Activated naive CD4-positive, alpha-beta T cell treated with anti-CD3 and anti-CD28 coated beads, Interleukin-2, amount 50 U/mL, for 72 hours (primary cell): ENCODE measurements at places on chromosomes 11 and 22. TPM values are rescaled to one million over a fixed set of nuclear protein-coding genes. Genes with fewer than 3 reads are reported as not detected.
A peak's percentile ranks its signal among the peaks of the same experiment; 100 is the strongest.

DNA sequence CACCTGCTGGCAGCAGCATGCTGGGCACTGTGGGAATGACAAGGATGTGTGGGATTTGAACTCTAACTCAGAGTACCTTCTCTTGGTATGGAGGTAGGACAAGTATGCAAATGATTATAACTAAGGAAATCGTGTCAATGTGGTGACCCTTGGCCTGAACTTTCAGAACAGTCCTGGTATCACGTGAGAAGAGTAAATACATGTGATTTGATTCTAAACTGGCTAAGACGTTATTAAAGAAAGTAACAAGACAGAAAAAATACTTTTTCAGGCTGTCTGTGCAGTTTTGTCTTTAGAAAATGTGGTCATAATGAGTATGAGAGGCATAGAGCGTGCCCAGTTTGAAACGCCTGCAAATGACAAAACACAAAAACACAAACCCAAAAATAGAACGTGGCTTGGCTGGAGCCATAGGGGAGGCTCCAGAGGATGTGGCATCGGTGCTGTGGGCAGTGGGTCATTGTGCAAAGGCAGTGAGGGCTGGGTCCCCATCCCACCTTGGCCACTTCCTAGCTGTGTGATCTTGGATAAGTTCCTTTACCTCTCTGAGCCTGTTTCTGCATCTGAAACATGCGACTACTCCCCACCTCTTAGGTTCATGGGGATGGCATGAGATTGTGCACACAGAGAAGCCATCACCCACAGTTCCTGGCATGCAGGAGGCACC is 18.4 kb upstream of the IL2RB start:
- peak; percentile 44 for DNase-seq

DNA sequence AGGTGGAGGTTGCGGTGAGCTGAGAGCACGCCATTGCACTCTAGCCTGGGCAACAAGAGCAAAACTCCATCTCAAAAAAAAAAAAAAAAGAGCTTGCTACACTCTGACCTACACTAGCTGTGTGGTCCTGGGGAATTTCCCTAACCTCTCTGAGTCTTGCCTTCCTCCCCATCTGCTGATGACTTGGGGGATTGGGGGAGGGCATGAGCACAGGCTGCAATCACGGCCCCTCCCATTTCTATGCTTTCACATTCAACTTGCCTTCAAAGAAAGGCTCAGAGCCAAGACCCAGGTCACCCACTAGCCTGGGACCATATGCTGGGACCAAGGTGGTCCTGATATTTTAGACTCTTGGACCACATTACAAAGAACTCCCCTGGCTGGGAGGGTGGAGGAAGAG is 39.8 kb upstream of the TEF start:
- no peak for DNase-seq

DNA sequence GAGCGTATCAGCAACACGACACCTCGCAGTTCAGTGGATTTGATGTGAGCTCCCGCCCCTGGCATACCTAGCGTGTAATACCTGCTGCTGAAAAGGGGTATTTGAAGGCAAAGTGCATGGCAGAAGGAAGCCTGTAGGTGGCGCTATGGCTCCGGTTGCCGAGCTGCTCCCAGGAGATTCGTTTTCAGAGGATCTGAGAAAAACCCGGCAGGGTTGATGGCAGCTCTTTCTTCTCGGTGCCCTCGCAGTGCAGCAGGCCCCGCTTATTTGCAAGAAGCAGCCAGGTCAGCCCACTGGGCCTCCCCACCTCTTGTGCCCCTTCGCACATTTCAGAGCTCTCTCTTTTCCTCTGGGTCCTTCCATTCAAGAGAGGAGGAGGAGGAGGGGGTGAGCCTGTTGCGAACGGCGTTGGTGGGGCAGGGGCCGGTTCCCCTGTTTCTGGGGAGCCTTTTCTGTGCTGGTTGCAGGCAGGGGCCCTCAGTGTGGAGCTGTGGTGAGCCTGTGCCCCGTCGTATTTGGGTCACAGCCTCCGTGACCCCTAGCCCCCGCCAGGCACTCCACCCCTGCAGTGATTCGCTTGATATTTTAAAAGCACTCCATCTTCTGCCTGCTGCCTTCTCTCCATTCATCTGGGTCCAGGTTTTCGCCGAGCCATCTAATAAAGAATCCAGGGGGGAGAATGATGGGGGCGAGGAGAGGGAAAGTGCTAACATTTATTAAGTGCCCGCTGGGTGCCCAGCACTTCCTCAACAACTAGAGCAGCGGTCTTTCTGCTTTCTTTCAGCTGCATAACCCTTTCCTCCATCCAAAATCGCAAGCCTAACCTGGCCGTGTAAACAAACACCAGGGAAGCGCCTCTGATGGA is 85.3 kb upstream of the SYT13 start:
- peak; percentile 72 for DNase-seq

DNA sequence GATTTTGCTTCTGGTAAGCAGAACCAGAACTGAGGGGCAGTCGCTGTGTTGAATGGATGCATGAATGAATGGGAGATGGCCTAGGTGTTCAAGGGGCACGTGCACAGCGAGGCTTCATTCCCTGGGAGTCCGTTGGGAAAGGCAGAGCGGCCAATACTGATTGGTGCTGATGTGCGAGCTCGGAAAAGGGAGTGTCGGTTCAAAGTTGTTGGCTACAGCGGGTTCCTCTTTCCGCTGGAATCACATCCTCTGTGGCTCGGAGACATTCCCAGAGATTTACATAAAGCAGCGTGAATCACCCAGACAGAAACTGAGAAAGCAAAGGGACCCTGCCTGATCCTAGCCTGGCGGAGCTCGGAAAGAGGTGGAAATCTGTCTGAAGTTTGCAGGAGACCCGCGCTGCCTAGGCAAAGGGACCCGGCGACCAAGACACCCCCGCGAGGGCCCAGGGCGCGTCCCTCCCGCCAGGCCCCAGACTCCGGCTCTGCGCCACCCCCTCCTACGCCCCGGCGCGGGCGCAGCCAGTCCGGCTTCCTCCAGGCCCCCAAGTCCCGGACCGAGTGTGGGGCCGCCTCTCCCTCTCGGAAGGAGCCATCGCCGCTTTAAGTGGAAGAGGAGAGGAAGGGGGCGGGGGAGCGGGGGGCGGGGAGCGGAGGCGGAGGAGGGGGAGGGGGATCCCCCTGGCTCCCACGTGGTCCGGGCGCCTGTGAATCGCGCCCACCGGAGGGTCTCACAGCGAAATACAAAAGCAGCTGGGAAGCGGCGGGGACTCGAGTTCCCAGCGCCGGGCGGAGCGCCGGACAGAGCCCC is at the start of gene FJX1:
Gene FJX1 (plus strand): TSS at position 774 of the 810 bp plus-strand sequence. CDS start 177 bp downstream, outside the sequence.
- DNase-seq, result peak; percentile 18

- peak; percentile 73 for DNase-seq
Measured at GRCh38 chr22:19909350-19910179, 32.0 kb upstream of the COMT start.

DNA sequence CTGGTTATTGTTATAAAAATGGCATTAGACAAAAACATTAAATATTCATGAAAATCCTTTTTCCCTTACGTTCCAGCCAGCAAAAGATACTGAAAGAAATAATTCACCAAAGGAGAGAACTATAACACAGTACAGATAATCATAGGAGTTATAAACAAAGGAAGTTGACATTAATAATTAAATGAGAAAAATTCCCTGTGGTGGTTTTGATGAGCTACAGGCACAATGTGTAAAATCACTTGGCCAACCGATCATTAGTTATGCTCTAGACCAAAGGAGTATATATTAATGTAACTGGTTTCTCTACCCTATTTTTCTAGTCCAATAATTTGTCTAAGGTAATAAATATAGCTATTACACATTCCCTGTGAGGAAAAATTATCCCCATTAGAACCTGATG is 534.7 kb downstream of the CNTN5 start:
- DNase-seq, result no peak

- DNase-seq, result no peak
Measured at GRCh38 chr11:69492201-69492991, 10.9 kb downstream of the LINC01488 start.

DNA sequence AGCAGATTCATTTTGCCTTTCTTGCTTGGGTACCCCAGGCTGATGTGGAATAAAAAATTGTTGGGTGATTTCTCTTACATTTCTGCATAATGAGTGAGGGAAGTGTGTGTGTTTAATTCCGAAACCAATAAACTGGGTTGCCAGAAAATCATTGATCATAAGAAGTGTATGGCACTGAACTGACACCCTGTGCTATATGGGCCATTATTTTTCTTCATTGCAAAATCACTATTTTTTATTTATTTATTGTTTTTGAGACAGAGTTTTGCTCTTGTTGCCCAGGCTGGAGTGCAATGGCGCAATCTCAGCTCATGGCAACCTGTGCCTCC is 14.6 kb upstream of the HIKESHI start:
- no peak for DNase-seq

DNA sequence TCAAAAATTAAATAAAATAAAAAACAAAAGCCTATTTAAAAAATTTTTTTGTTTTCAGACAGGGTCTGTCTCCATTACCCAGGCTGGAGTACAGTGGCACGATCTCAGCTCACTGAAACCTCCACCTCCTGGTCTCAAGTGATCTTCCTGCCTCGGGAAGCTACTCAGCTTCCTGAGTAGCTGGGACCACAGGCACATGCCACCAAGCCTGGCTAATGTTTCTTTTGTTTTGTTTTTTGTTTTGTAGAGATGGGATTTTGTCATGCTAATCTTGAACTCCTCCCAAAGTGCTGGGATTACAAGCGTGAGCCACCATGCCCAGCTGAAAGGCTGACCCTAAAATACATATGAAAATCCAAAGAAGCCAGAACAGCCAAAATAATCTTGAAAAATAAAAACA is 20.4 kb upstream of the L3MBTL2 start:
- DNase-seq, result no peak

DNA sequence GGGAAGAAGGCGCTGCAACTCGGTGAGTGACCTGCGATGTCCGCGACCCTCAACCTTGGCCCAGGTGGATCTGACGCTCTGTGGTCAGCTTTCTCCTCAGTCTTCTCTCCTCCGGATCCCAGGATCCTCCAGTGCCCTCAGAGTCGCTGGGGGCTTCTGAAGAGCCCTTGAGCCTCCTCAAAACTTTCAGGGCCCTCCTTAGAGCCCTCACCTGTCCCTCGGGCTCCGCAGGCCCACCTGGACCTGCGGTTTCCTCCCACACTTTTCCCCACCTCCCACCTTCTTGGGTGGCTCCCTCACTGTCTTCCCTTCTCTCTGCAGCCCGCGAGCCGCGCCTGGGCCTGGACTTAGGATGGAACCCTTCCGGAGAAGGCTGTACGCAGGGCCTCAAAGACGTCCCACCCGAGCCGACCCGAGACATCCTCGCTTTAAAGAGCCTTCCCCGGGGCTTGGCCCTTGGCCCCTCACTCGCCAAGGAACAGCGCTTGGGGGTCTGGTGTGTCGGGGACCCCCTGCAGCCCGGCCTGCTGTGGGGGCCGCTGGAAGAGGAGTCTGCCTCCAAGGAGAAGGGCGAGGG is 335 bp downstream of the ZNF408 start:
- DNase-seq, result no peak

- DNase-seq, result no peak
Measured at GRCh38 chr22:49377306-49377705, 450.4 kb downstream of the BRD1 start.

DNA sequence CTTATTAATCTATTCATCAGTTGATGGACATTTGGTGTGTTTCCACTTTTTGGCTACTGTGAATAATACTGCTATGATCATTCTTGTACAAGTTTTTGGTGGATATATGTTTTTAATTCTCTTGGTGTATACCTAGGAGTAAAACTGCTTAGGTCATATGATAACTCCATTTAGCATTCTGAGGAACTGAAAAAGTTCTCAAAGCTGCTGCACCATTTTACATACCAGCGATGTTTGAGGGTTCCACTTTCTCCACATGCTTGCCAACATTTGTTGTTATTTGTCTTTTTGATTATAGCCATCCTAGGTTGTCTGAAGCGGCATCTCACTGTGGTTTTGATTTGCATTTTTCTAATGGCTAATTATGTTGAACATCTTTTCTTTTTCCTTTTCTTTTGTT is 4.1 kb upstream of the ACER3 start:
- no peak for DNase-seq

DNA sequence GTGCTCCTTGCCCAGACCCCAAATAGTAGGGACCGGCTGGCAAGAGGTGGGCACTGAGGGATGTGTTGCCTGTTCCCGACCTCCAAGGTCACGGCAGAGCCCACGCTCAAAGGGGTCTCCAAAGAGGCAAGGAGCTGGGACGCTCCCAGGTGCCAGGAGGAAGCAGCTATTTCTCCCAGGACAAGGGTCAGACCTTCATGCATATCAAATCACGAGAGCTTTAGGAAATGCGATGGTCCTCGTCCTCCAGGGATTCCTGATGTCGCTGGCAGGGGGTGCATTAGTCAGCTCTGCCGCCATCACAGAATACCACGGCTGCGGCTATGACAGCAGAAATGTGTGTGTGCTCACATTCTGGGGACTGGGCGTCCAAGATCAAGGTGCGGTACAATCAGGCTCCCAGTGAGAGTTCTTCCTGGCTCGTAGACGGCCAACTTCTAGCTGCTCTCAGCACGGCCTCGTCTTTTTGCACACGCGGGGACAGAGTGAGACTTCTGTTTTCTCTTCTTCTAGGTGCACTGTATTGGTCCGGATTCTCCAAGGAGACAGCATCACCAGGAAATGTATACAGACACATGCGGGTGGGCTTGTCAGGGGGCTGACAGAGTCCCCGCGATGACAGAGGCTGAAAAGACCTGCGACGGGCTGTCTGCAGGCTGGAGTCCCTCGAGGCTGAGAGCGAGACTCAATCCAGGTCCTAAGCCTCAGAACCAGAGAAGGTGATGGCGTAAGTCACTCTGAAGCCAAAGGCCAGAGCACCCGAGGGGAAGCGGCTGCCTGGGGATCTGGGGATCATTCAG is 81.6 kb downstream of the SHANK2 start:
- no peak for DNase-seq

DNA sequence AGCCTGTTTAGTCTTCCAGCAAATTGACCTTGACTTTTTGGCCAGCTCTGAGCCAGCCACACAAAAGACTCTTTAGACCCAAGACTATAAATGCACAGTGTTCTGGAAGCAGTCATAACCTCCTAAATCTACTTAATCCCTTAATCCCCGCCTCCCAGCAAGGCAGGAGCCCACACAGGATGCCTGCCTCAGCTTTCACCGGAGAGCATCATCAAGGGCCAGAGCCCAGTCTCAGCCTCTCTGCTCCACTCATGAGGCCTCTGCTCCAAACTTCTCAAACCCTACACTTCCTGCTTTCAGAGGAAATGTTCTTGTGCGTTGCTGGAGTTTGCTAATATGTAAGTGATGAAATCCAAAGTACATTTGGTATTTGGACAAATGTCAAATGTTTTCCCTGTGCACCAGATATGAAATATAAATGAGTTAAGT is 57.9 kb upstream of the FSHB start:
- DNase-seq, result no peak

GRCh38 chr11:2313051-2313951 is 11.5 kb downstream of the TSPAN32 start:
- no peak for DNase-seq

Gene PVALB
- not detected for total RNA-seq

Gene ZNF214
- not detected for total RNA-seq

Gene CD3D
- 341 TPM for total RNA-seq

Gene RAB36
- 0.25 TPM for total RNA-seq

Gene LUZP2
- total RNA-seq, result not detected

Gene FAM227A
- 0.37 TPM for total RNA-seq
